ENCODE measurements at places on chromosomes 12 and 14.
A peak's percentile ranks its signal among the peaks of the same experiment; 100 is the strongest.

GRCh38 chr12:44847888-44848702 lies 28.0 kb downstream of the NELL2 start:
- DNase-seq, result no peak

DNA sequence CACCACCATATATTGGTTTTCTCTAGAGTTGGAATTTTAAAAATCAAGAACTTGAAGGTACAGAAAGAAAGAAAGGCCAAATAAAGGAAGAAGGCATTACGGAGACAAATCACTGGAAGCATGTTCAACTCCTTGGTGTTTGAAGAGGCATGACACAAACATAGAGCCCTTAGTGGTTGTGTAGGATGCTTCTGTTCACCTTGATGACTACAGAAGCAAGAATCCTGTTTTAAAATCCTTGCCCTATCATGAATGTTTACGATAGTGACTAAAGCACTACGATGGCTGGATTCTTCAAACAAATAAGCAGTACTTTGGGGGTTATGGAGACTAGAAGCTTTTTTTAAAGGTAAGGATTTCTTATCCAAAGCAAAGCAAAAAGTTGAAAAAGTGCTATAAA lies 10.3 kb upstream of the ISM2 start:
- no peak for DNase-seq

- DNase-seq, result no peak
Measured at GRCh38 chr12:92332552-92332951, 186.9 kb upstream of the BTG1 start.

- DNase-seq, result peak; percentile 34
Measured at GRCh38 chr12:89529738-89530137, 3.9 kb upstream of the POC1B start.

GRCh38 chr12:50119387-50119786 lies 7.4 kb downstream of the COX14 start:
- DNase-seq, result no peak

DNA sequence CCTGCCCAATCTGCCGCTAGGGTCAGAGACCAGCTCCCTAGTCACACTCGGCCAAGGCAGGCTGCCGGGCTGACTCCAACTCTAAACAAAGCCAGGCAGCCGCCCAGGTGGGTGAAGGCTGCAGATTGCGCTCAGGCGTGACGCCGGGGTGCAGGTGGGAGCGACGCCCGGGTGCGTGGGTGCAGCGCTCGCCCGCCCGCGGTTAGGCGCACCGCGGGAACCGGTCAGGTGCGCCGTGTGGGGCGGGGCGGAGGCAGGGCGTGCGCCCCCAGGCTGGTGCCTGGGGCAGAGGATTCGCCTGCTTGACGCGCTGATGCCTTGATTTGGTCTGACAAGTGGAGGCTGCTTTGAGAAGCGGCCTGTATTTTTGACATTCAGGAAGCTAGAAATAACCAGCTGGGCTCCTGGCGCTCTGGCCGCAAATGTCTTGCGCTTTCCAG lies 126.7 kb upstream of the HIF1A start:
- peak; percentile 93 for DNase-seq

GRCh38 chr14:81400852-81401251 lies 728 bp upstream of the STON2 start:
- DNase-seq, result no peak

DNA sequence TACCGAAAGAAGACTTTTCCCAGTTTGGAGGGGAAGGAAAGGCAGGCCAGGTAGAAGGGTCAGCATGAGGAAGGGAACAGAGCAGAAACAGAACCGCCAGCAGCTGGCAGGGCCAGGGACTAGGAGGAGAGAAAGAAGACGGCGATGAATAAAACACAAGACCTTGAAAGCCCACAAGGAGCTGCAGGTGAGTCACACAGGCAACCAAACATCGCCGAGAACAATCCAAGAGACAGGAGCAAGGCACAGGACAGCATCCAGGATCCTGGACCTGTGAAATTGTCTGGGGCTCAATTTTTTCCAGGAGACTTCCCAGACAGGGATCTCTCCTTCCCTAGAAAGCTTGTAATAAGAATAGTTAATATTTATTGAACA lies 47.3 kb downstream of the NUAK1 start:
- no peak for DNase-seq

- peak; percentile 9 for DNase-seq
Measured at GRCh38 chr14:74486164-74486563, 6.9 kb downstream of the NPC2 start.

GRCh38 chr12:58030566-58031279 lies 89.4 kb downstream of the ATP23 start:
- no peak for DNase-seq

- DNase-seq, result no peak
Measured at GRCh38 chr12:121189619-121190155, 20.2 kb upstream of the P2RX4 start.

- peak; percentile 26 for DNase-seq
Measured at GRCh38 chr12:101823891-101824290, 6.9 kb downstream of the GNPTAB start.

- DNase-seq, result no peak
Measured at GRCh38 chr12:10147714-10148403, 17.9 kb upstream of the CLEC7A start.

DNA sequence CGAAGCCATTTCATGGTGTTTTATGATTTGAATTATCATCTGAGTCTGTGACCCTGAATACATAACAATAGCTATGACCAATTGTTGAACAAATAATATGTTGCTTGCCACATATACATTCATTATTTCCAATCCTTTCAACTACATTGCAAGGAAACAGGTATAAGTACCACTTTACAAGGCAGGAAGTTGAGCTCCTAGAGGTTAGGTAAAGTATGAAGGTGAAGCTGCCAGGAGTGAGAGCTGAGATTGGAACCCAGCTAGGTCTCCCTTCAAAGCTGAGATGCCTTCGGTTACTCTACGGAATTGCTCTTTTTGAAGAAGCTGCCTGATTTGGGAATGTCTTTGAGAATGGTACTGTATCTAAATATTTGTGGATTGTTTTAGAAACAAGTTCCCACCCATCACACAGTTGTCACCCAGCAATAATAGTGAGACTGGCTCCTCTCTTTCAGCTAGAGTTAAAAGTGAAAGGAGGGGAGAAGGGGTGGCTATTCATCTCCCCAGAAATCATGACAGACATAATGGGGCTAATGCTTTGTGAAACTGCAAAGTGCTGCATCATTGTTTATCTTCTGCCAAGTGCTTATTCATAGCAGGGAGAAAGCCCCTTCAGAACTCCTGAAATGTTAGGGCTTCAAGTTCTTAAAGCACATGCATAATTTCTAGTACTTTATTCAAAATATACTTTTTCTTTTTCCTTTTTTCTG lies 75.9 kb upstream of the AMIGO2 start:
- DNase-seq, result peak; percentile 8

DNA sequence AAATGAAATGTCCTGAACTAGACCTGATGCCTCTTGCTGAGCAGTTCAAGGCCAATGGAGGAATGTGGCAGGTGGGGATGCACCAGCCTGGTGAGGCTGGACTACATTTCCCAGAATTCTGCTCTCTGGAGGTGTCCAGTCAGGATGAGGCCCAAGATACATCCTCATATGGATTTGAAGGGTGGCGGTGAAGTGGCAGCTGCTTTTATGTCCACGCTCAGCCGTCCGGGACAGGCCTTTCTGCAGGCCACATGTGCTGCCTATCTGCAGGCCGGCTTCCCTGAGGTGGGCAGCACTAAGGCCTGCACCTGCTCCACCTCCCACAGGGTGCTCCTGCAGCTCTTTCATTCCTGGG lies 230.2 kb downstream of the BCL11B start:
- DNase-seq, result no peak

- no peak for DNase-seq
Measured at GRCh38 chr14:33114331-33114730, 175.7 kb downstream of the NPAS3 start.

GRCh38 chr14:37232907-37233481 lies 35.3 kb downstream of the MIPOL1 start:
- peak; percentile 21 for DNase-seq

- DNase-seq, result no peak
Measured at GRCh38 chr12:75476071-75476470, 4.5 kb upstream of the GLIPR1 start.

DNA sequence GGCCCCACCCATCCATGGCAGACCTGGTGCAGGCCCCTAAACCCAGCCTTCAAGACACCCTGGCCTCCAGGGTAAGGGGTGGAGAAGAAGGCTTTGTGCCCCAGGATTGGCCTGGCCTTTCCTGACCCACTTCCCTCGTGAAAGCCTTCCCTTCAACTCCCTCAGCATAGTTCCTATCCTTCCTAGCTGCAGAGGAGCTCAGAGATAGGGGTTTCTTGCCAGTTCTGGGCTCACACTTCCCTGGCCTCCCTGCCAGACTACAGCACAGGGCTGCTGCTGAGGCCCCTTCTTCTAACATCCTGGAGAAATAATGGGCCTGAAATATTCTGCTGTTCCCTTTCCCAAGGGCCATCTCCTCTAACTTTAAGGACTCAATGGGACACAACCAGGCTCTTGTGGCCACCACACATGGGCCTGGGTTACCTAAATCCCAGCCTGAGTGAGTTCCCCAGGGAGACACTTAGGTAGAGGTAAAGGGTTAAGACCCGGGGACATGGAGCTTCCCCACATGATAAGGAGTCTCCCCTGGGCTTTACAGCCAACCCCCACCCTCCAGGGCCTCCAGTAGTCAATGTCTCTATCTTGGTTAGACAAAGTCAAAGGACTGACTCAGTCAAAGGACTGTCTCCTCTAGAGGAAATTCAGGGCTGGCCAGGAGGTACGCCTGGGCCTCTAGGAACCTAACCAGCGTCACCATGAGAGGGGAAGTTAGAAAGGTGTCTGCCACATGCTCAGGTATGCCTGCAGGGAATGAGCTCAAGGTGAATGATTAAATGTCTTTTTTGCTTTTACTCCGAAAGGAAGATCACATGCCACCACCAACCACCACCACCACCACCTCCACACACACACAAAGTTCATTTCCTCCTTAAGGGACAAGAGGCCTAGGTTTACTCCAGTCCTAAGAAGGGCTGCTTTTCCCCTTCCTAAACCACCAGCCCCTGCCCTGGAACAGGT lies 7.1 kb downstream of the ZFP36L1 start:
- DNase-seq, result peak; percentile 45

- DNase-seq, result no peak
Measured at GRCh38 chr12:109910969-109911348, 10.9 kb downstream of the TCHP start.

DNA sequence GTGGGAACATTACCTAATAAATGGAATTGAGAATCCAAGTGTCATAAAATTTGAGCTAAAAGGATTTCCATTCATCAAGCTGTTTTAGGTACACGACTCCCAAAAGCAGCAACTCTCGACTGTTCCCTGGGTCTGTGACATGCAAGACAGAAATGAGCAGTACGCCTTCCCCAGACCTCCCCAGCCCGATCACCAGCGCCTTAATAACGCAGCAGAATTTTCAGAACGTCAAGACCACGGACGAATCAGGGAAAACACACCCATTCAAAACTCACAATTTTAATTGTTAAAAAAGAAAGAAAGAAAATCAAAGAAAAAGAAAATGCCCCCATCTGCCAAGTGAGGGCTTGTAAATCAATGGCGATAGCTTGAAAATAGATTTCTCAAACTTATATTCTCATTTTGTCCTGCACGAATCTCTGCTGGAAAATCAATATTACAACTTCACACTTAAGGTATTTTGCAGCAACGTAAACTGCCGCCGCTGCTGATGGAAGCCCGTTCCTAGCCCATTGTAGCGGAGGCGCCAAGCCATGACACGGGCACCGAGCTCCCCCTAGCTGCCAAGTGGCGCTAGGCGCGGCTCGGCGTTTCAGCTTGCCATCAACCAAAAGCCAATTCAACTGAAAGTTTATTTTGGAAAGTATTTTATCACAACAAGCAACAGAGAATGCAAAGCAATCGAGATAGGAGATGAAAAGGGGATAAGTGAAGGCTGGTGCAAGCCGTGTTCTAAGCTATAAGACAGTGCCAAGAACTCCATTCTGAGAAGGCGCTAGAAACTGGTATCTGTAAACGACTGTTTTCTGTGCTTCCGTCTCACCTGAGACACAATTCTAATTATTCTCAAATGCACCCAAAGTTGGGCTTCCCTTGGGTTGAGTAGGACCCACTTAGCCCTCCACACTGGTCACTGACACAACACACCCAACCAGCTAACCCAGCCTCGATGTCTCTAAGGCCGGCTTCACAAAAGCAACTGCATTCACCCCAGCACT lies 5.5 kb downstream of the BCL11B start:
- peak; percentile 90 for DNase-seq
